Peyer's patch (tissue), 4 donors: ENCODE measurements at places on chromosomes 4 and X. TPM values are rescaled to one million over a fixed set of nuclear protein-coding genes. Genes with fewer than 3 reads are reported as not detected.

- DNase-seq = no peak
These were observed 17.9 kb upstream of the ADRA2C start for GRCh38 chr4:3748136-3748898.

The TLR8 gene
- total RNA-seq = 1.3 TPM

GRCh38 chr4:34009951-34010350 is 2234.4 kb downstream of the ARAP2 start:
- no peak for DNase-seq

The STPG2 gene
- not detected for total RNA-seq

The WFS1 gene
- 39.6 TPM for total RNA-seq

DNA sequence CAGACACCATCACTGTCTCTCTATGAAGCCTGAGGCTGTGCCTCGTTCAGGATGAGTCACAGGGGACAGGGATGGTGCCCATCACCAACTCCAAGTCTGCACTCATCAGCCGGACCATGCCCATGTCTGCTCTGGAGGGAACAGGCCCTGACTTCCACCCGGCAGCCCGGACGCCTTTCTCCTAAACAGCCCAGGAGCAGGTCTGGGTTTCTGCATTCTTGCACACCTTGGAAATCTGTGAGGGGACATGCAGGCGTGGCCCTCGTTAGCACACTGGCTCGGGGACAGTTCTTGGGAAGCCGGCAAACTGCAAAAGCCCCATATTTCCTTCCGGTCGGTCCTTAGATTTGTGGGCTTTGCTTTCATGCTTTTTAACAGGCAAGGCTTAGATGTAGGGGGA is 67.9 kb upstream of the AFAP1 start:
- DNase-seq = no peak

DNA sequence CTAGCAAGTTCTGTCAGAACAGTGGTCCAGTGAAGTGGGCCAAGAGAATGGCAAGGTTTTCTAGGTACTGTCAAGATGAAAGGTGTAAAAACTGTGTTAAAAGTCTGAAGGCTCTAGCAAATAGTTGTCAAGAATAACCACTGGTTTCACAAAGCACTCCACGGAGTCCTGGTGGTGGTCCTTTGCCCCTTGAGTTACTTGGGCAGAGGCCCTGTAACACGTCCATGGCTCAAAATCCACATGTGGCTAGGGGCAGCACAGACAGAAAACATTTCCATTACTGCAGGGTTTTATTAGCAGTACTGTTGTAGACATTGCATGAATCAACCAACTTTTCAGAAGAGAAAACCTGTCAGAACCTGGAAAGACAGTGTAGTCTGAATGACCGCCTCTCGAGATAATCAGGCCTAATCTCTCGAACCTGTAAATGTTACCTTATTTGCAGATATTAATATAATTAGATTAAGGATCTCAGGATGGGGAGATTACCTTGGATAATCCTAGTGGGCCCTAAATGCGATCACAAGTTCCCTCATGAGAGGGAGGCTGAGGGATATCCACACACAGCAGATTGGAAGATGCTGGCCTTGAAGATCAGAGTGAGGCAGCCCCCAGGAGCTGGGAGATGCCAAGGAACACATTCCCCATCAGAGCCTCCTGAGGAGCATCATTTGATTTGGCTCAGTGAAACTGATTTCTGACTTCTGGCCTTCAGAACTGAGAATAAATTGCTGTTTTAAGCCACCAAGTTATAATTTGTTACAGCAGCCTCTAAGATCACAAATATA is 34.7 kb downstream of the ERVMER34-1 start:
- DNase-seq = no peak

GRCh38 chr4:186205156-186205555 is 13.8 kb downstream of the CYP4V2 start:
- DNase-seq = no peak

DNA sequence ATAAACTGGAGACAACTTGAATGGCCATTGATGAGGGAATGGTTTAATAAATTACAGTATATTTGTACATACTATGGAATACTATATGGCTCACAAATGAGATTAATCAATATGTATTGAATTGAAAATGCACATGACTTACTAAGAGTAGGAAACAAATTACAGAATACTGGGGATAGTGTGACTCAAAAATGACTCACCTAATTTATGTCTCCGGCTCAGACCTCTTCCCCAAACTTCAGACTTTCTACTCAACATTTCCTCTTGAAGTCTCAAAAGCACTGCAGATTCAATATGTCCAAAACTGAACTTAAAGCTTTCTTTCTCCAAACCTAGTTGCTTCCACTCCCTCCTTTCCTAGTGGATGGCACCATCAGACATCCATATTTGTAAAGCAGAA is 28.8 kb upstream of the GRIA3 start:
- no peak for DNase-seq

The HPSE gene
- total RNA-seq = 2.7 TPM

DNA sequence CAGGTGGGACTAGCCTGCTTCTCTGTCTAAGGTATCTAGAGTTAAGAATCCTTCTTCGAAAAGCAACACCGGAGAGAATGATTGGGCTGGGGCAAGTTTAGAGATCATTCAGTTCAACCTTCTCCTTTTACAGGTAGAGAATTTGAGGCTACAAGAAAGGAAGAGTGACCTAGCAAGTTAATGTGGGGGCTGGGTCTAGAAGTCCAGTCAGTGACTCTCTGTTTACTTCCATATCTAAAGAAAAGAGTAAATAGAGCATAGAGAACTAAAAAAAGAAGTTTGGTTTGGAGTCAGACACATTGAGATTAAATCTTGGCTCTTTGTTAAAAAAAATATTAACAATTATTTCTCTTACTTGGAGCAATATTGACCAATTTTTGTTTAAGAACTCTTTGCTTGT is 64.1 kb upstream of the NPNT start:
- no peak for DNase-seq

GRCh38 chr4:96593422-96593821 is 753.5 kb downstream of the PDHA2 start:
- DNase-seq = no peak

The SLC6A14 gene
- total RNA-seq = 0.40 TPM
